Islet precursor cell (in vitro differentiated cells): ENCODE measurements at places on chromosomes 13 and 19.

DNA sequence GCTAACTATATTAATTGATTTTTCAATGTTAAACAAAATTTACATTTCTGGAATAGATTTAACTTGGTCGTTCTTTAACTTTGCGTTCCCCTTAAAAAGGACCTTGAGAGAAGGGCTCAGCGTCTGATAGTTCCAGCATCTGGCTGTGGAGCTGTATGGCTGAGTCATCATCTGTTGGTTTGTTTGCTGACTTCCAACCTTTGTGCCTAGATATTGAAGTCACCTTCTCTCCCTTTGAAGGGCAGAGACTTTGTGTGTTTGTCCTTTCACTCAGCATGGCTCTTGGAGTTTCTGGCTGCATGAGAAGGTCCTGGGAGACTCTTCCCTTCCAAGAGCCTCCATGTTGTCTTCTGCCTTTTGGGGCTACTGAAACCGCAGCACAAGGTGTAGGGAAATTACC, 16.6 kb upstream of the IRS2 start:
- no peak for DNase-seq

DNA sequence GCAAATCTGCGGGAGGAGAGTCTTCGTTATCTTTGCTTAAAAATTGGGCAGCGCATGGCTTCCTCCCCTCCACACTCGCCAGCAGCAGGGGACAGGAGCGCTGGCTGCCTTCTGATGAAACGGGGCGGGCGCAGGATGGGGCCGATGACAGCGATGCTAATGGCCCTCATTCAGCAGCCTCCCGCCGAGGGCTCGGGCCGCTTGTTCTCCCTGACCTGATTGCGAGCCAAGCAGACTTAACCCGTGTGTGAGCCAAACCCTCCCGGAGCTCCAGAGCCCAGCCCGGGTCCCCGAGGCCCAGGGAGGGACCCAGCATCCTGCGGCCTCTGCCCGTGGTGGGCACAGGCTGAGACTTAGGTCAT, 90.3 kb downstream of the KDM4B start:
- DNase-seq: no peak

DNA sequence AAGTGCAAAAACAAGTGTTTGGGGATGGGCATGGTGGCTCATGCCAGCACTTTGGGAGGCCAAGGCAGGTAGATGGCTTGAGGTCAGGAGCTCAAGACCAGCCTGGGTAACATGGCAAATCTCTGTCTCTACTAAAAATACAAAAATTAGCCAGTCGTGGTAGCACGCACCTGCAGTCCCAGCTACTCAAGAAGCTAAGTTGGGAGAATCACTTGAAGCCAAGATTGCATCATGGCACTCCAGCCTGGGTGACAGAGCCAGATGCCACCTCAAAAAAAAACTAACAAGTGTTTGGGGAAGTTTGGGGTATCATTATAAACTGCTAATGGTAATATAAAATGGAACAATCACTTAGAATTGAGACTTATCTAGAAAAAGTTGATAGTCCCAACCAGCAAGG, 24.6 kb downstream of the XPO4 start:
- DNase-seq: no peak

GRCh38 chr13:32409561-32410421, 18.1 kb downstream of the N4BP2L1 start:
- DNase-seq: peak; percentile 86

DNA sequence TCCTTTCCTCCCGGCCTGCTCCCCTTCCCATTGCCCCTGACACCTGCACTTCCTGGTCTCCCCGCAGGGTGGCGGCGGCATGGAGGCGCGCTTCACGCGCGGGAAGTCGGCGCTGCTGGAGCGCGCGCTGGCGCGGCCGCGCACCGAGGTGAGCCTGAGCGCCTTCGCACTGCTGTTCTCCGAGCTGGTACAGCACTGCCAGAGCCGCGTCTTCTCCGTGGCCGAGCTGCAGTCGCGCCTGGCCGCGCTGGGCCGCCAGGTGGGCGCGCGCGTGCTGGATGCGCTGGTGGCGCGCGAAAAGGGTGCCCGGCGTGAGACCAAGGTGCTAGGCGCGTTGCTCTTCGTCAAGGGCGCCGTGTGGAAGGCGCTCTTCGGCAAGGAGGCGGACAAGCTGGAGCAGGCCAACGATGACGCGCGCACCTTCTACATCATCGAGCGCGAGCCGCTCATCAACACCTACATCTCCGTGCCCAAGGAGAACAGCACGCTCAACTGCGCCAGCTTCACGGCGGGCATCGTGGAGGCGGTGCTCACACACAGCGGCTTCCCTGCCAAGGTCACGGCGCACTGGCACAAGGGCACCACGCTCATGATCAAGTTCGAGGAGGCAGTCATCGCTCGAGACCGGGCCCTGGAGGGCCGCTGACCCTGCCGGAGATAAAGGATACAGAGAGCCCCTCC, 1.7 kb downstream of the TRAPPC5 start:
- DNase-seq: no peak

DNA sequence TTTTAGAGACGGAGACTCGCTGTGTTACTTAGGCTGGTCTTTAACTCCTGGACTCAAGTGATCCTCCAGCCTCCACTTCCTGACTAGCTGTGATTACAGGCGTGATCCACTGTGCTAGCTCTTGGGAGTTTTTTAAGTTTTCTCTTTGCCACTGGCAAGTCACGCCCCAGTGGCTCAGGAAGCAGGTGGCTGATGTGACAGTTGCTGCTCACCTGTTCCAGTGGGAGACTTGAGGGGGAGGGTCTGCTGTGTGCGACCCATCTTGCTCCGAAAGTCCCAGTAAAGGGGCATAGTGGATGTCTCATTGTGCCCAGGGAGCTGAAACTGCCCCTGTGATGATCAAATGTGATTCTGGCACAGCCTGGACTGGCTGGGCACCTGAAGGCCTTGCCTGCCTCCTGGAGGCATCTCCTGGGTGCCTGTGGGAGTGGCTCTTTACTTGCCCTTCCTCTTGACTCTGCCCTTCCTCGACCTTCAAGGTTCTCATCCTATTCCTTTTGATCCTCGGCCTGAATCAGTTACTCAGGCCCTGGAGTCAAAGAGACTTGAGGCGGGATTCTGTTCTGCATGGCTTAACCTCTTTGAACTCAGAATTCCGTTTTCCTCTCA, 7.8 kb downstream of the SMARCA4 start:
- DNase-seq: no peak

- DNase-seq: peak; percentile 71
These were observed 131.8 kb upstream of the WASF3 start for GRCh38 chr13:26425443-26426358.

DNA sequence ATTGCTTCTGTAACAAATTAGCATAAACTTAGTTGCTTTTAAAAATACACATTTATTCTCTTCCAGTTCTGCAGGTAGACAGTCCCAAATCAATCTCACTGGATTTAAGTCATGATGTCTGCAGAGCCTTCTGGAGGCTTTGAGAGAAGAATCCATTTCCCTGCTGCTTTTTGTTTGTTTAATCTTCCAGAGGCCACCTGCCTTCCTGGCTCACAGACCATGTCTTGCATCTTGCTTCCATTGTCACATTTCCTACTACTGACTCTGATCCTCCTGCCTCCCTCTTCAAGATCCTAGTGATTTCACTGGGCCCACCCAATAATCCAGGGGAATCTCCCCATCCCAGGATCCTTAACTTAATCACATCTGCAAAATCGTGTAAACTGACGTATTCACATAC, 473.3 kb downstream of the ITGBL1 start:
- DNase-seq: no peak
